Ammon's horn (tissue), 1 donor: ENCODE measurements at places on chromosomes 5 and 9.

DNA sequence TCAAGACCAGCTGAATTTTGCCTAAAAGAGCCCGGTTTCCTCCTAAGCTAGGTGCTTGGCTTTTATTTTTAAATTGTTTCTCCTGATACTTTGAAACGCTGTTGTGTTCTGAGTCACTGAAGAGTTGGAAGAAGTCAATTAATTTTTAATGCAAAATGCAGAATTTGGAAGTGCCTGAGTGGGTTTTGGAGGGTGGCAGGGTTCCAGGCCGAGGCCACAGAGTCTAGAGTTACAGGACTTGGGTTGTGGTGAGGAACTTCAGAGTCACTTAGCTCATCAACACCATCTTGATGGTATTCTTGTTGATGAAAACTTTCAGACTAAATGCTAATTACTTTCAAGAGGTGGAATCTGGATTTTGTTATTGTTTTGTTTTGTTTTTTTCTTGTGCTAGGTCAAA lies 130.6 kb downstream of the PDZD2 start:
- DNase-seq: no peak

GRCh38 chr5:100838048-100838473 lies 65.0 kb downstream of the ST8SIA4 start:
- DNase-seq: no peak

DNA sequence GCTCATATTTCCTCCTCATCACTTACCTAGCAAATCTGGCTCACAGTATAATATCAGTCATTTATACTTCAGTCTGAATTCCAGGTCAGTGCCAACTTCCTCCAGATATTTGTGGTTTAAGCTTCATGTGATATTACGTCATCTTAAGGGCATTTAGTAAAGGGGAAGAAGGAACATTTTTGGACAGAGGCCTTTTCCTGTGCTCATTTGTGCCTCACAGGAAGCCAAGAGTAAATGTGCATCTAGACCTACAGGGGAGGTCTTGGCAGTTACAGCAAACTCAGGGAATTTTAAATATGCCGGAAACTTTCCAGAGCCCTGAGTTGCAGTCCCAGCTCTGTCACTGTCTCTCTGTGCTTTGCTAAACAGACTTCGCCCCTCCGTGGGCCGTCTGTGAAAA lies 12.3 kb upstream of the KCNIP1 start:
- DNase-seq: peak; percentile 44

DNA sequence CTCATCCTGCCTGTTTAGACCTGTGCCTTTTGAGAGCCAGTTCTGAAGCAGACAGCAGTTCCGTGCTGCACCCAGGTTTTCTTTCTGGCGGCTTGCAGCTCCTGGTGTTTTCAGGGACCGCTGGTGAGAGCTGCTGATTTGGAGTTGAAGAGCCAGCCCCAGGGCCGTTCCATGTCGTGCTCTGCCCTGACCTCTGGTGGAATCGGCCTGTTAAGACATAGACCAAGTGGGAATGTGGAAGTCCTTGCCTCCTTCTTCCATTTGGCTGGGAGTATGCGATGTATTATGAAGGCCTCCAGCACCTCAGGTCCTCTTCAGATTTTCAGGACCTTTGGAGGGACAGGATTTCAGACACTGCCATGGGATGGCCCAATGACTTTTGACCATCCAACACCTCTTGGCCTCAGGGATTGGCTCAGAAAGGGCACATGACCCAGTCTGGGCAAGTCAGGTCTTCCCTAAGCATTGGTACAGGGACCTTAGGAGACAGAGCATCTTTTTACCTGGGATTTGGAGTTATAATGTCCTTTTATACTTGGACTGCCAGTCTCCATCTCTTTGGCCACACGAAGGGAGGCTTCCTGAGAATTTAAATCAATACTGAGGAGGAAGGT lies 136.1 kb upstream of the CLINT1 start:
- peak; percentile 77 for DNase-seq

DNA sequence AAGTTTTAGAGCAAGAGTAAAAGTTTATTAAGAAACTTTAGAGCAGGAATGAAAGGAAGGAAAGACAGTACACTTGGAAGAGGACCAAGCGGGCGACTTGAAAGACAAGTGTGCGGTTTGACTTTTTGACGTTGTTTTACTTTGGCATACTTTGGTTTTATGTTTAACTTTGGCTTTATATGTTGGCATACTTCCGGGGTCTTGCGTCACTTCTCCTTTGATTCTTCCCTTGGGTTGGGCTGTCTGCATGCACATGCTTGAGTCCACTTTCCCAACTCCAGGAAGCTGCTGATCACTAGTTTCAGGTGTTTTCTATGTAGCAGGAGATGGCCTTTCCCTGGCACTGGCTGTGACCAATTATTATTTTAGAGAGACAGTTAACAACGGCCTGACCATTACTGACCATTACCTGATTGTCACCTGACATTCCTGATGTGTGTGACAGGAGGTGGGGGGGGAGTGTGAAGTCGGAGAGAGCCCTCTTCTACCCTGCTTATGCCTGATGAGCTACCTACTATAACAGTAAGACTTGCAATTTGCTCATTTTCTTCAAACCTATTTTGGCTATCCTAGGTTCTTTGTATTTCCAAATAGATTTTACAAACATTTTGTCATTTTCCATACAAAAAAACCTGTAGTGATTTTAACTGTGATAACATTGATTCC lies 45.5 kb downstream of the TNFSF8 start:
- no peak for DNase-seq

DNA sequence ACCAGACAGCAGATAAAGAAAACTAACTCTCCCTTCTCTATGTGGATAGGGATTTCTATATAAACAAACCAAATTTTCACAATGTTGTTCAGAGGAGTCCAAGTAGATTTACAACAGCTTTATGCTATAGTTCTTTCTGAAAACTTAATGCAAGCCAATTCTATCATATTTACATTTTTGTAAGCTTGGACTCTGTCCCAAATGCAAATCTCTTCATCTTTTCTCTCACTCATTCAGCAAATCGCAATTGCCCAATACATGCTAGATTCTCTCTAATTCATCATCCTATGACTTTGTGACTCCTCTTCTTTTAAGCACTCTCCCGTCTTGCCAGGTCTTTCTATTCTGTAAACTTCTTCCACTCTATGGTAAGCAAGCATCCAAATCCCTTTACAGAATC lies 39.1 kb upstream of the UGT3A2 start:
- no peak for DNase-seq

DNA sequence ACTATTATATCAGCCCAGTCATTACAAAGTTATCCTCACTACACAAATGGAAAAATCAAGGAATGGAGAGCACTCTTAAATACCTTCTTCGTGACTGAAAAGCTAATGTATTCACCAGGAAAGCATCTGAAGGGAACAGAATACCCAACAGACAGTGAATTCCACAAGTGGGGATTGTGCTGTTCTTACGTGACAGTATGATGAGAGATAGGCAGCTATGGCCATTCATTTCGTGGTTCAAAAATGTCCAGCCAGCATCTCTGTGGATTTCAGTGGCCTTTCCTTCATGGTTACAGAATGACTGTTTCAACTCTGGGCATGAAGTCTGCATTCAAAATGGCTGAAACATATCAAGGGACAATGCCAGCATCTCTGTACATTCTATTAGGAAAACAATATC lies 323.8 kb downstream of the PRELID2 start:
- DNase-seq: no peak

DNA sequence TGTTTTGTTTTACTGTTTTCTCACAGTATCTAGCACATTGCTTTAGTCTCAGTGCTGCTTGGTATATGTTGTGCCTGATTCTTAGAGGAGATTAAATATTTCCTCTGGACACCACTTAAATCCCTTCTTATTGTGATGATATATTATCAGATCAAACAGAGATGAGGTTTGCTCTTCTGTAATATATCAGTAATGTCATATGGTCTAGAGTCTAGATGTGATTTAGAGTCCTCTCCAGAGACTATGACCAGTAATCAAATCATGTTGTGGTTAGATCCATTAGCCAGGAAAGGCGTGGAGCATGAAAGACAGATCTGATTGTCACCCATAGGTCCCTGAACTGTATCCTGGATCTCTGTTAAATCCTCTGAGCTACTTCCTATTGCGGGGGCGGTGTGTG lies 24.4 kb downstream of the CAMK4 start:
- no peak for DNase-seq

GRCh38 chr5:58842852-58843251 lies 260.0 kb downstream of the RAB3C start:
- no peak for DNase-seq

GRCh38 chr5:142946547-142947426 lies 176.6 kb downstream of the ARHGAP26 start:
- no peak for DNase-seq

GRCh38 chr5:89337-90286 lies 2.4 kb upstream of the PLEKHG4B start:
- DNase-seq: no peak

DNA sequence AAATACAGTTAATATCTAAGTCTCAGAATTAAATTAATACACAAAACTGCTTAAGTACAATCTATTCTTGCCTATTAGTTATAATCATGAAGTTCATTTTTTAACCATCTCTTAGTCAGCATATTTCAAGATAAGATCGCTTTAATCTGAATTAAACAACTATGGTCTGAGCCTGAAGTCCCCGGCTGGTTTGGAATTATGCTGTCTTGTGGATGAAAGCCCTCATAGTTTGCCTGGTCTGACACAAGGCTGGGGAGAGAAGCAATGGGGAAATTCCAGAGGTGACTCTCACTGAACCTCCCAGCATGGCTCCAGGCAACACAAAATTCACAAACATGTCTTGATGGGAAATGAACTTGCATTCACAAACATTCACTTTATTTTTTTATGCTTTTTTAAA lies 28.0 kb upstream of the GRAMD2B start:
- peak; percentile 35 for DNase-seq

DNA sequence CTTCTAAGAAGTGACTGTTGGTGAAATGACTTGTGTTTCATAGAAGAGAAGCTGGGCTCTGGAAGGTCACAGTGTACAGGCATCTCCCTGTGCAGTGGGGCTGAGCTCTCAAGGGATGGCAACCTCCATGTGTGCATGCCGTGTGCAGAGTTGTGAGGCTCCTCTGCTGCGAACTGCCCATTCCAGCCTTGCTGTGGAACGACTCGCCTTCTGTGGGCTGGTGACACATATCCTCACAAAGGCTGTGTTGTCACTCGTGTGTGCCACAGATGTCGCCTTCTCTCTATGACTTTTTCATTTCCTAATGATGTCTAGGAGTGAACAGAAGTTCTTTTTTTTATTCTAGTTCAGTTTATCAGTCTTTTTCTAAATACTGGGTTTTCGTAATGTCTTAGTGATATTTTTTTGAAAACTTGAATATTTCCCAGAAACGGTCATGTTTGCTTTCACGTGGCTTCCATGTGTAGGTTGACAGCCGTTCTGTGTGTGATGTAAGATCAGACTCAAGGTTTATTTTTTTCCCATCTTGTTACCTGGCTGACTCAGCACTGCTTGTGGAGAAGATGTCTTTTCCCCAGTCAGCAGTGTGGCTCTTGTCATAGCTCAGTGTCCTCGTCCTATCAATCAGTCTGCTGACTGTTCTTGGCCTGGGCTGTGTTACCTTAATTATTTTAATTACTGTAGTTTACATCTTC lies 57.3 kb upstream of the CACNA1B start:
- DNase-seq: peak; percentile 53

GRCh38 chr5:8481007-8481406 lies 612.1 kb downstream of the MTRR start:
- DNase-seq: no peak

- DNase-seq: no peak
These were observed 22.7 kb downstream of the GRIA1 start for GRCh38 chr5:153513156-153513555.
